ENCODE measurements at places on chromosomes 1 and 21. TPM values are rescaled to one million over a fixed set of nuclear protein-coding genes. Genes with fewer than 3 reads are reported as not detected.
A peak's percentile ranks its signal among the peaks of the same experiment; 100 is the strongest.

Gene PTAFR
- total RNA-seq = 2.5 TPM

Gene MAD2L2
- 17.5 TPM for total RNA-seq

DNA sequence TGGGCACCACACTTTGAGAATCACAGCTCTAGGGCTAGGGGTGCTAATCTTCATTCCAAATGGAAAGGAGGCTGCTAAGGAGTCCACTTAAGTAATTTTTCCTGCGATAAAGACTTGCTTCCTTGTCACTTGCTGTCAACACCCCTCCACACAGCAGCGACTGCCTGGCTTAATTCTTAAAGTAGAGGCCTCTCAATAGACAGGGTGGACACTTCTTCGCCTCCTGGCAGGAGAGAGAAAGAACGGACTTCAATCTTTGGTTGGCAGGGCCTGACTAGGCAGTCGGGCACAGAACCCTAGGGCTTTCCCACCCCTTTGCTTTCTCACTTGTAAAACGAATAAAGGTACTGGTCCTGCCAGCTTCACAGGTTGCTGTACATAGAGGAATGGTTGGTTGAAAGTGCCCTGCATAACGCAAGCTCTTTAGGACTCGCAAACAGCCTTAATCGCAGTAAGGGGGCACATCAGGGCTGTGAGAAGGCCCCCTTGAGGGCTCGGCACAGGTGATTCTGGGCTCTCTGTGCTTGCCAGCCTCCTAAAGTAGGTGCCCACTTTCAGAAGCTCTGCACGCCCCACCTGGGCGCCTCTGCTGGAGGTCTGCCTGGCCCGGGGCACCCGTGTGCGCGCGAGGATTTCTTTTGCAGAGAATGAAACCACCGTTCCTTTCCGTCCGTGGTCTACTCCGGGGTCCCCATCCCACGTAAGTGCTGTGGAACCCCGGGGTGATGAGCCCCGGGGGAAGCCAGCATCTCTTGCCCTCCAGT is 47.6 kb upstream of the CD34 start:
- peak overlapping the region; percentile 62 for H3K27ac ChIP-seq
- no peak for DNase-seq
- no peaks in the 10 kb centered on the region for H3K27me3 ChIP-seq
- H3K36me3 ChIP-seq = no peaks in the 10 kb centered on the region

- H3K4me1 ChIP-seq = no peaks in the 10 kb centered on the region
- DNase-seq = no peak
- H3K36me3 ChIP-seq = no peaks in the 10 kb centered on the region
Measured at GRCh38 chr1:71094913-71095312, 14.1 kb upstream of the ZRANB2 start.

- H3K27ac ChIP-seq = no peak within 1 kb of the TSS
- H3K4me3 ChIP-seq = peak within 1 kb of the TSS; percentile 63
- no peaks in the 10 kb centered on the region for H3K36me3 ChIP-seq
- peaks cover 9% of the 10 kb centered on the region for H3K27me3 ChIP-seq
- DNase-seq = no peak
Measured at GRCh38 chr1:31764312-31765040, at the start of gene ADGRB2. Gene ADGRB2, minus strand, starts transcription at chr1:31764340. Its CDS starts 7,119 bp downstream, at chr1:31757221.

DNA sequence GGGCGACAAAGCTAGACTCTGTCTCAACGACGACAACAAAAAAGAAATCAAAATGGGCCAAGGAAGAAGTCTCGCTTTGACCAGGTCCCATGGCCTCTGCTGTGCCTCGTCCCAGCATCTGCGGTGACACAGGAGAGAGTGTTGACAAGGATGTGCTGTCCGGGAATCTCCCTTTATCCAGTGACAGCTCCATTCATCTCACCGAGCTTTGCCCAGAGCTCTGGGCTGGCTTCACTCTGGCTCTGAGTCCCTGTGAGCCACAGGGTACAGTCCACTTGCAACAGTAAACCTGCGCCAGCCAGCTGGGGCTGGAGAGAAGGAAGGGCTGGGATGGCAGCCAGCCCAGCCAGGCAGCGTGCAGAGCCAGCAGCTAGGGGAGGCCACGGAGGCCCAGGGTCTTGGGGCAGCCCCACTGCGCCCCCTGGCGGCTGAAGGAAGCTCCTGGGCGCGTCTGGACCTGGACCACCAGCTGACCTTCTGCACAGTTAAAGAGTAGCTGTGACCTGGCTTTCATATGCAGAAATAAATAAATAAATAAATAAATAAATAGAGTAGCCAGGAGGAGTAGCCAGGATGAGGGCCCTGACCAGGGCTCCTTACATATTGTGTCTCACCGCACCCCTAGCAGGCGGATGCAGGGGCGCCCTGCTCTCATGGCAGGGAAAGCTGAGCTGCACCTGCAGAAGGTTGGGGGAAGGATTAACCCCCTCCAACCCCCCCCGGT is 29.7 kb downstream of the ENO1 start:
- H3K27me3 ChIP-seq = no peaks in the 10 kb centered on the region
- peak overlapping the region; percentile 83 for H3K27ac ChIP-seq
- H3K36me3 ChIP-seq = no peaks in the 10 kb centered on the region
- H3K4me3 ChIP-seq = no peak overlapping the region

DNA sequence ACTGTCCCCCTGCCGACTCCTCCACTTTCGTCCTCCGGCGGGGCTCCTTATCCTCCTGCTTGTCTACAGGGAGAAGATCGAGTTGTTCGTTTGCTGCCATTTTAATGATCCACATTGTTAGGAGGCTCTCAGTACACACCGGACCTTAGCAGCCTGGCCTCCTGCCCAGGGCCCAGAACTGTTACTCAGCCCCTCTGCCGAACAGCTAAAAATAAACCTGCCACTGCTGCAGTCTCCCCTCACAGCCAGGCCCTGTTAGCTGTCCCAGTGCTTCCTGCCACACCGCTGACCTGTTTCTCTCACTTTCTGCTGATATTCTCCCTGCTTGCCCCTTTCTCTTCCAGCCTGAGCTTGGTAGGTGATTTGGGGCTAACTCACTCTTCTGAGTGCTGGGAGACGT is 8.3 kb downstream of the MAPKAPK2 start:
- peaks cover 72% of the 10 kb centered on the region for H3K4me1 ChIP-seq
- no peaks in the 10 kb centered on the region for H3K27me3 ChIP-seq
- no peak overlapping the region for H3K4me3 ChIP-seq

DNA sequence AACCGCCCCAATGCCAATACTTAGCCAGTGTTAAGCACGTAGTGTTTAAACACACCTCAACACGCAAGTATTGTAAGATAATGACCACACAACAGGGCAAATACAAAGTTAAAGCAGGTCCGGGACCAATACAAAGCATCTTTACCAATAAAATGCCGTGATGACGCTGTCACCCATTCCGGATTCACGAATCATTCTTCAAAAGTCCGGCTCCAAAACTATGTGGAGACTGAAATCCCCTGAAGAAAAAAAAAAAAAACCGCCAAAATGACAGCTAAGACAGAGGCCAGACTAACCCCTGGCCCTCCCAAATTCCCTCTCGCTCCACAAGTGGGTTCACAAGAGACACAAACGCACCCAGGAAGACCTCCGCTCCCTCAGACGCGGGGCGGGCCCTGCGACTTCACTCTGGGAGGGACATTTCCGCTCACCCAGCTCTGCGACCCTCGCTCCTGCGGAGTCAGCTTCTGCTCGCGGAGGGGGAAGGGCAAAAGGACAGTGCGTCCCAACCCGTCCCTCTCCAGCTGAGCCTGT is 625 bp upstream of the DARS2 start:
- peak overlapping the region; percentile 78 for H3K27ac ChIP-seq
- peaks cover 16% of the 10 kb centered on the region for H3K4me1 ChIP-seq
- no peaks in the 10 kb centered on the region for H3K27me3 ChIP-seq
- peak overlapping the region; percentile 98 for H3K4me3 ChIP-seq
- DNase-seq = no peak
- H3K36me3 ChIP-seq = no peaks in the 10 kb centered on the region

DNA sequence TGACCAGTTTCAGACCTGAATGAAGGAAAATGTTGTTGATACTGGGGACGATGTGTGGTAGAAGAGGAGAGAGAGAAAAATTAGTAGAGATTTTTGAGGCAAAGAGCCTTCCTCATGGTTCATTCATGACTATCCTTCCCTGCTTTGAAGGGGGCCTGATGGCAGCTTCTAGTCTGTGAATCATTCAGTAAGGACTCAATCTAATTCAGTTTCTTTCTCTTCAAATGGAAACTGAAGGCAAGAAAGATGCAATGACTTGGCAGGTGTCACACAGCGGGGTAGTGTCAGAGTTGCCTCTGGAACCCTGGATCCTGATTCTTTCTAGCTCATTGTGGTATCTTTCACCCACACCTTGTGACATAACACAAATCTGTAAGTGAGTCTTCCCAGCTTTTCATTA is 14.9 kb upstream of the CD5L start:
- no peak for DNase-seq
- no peaks in the 10 kb centered on the region for H3K36me3 ChIP-seq
- H3K27ac ChIP-seq = no peak overlapping the region
- H3K4me3 ChIP-seq = no peak overlapping the region
- H3K4me1 ChIP-seq = no peaks in the 10 kb centered on the region

GRCh38 chr1:74474585-74474984 is 37.8 kb downstream of the LRRC53 start:
- H3K4me3 ChIP-seq = no peak overlapping the region
- no peak overlapping the region for H3K27ac ChIP-seq
- H3K36me3 ChIP-seq = no peaks in the 10 kb centered on the region

DNA sequence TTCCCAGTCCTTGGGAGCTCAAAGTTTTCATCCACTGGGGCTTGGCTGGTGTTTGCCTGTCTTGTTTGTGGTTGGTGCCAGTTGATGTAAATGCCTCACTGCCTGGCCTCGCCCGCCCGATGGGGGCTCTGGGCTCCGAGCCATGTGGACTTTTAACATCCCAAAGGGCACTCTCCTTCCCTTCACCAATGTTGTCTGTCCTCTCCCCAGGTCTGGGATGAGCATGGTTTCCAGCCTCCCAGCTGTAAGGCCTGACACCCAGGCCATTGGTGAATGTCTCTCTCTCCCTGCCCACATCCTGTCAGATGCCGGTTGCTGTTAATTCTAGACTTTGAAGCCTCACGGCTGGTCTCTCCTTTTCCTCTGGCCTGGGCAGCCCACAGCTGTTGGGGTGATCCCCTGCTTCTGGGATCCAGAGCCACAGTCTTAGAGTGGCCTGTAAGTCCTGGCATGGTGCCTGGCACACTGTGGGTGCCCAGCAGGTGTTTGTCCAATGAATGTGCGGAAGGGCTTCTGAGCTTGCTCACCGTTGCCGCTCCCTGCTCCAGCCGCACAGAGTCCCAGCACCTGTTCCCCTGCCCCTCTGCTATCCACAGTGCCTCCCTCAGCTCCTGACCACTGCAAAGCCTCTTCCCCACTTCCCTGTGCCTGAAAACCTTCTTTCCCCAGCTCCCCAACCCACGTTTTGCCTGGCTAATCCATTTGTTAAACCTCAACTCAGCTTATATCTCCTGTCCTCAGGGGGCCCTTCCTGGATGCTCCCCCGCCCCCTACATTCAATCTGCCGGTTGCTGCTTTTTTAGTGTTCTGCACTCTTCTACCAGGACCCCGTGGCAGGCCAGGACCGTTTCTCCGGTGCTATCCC is 3.3 kb upstream of the C1orf174 start:
- no peaks in the 10 kb centered on the region for H3K36me3 ChIP-seq
- no peaks in the 10 kb centered on the region for H3K27me3 ChIP-seq
- DNase-seq = no peak
- H3K4me1 ChIP-seq = peaks cover 35% of the 10 kb centered on the region
- H3K4me3 ChIP-seq = no peak overlapping the region

- no peaks in the 10 kb centered on the region for H3K36me3 ChIP-seq
- no peak overlapping the region for H3K4me3 ChIP-seq
- H3K27ac ChIP-seq = no peak overlapping the region
- no peak for DNase-seq
Measured at GRCh38 chr21:29504751-29505321, 206.1 kb downstream of the BACH1 start.

GRCh38 chr1:183267646-183268431 is 81.8 kb downstream of the LAMC2 start:
- H3K27ac ChIP-seq = no peak overlapping the region
- no peak overlapping the region for H3K4me3 ChIP-seq
- H3K4me1 ChIP-seq = no peaks in the 10 kb centered on the region
- no peak for DNase-seq

GRCh38 chr1:119004129-119004527 is 16.0 kb upstream of the TBX15 start:
- no peaks in the 10 kb centered on the region for H3K36me3 ChIP-seq
- H3K27me3 ChIP-seq = peaks cover 29% of the 10 kb centered on the region
- no peak overlapping the region for H3K27ac ChIP-seq
- peaks cover 10% of the 10 kb centered on the region for H3K4me1 ChIP-seq
- no peak overlapping the region for H3K4me3 ChIP-seq

- peaks cover 3% of the 10 kb centered on the region for H3K4me1 ChIP-seq
- no peak overlapping the region for H3K4me3 ChIP-seq
- H3K27ac ChIP-seq = no peak overlapping the region
- no peaks in the 10 kb centered on the region for H3K27me3 ChIP-seq
Measured at GRCh38 chr1:186050360-186050759, 316.2 kb downstream of the HMCN1 start.

DNA sequence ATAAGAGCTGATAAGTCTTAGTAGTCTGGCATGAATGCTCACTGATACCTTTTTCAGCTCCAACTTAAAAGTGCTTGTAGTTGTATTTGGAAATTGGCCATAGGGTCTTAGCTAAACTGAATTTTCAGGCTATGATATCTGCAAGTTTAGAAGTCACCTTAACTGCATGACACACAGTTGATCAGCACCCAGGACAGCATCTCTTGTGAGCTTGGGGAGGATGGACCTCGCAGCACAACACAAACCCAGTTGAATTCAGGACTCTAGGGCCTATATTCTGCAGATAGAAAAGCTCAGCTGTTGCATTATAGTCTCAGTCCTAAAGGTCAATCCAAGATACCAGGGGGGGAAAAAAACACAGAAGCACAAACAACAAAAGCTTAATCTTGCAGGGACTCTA is 394.3 kb downstream of the KCNH1 start:
- no peak for DNase-seq
- H3K36me3 ChIP-seq = no peaks in the 10 kb centered on the region
- H3K4me1 ChIP-seq = no peaks in the 10 kb centered on the region
- no peak overlapping the region for H3K4me3 ChIP-seq

DNA sequence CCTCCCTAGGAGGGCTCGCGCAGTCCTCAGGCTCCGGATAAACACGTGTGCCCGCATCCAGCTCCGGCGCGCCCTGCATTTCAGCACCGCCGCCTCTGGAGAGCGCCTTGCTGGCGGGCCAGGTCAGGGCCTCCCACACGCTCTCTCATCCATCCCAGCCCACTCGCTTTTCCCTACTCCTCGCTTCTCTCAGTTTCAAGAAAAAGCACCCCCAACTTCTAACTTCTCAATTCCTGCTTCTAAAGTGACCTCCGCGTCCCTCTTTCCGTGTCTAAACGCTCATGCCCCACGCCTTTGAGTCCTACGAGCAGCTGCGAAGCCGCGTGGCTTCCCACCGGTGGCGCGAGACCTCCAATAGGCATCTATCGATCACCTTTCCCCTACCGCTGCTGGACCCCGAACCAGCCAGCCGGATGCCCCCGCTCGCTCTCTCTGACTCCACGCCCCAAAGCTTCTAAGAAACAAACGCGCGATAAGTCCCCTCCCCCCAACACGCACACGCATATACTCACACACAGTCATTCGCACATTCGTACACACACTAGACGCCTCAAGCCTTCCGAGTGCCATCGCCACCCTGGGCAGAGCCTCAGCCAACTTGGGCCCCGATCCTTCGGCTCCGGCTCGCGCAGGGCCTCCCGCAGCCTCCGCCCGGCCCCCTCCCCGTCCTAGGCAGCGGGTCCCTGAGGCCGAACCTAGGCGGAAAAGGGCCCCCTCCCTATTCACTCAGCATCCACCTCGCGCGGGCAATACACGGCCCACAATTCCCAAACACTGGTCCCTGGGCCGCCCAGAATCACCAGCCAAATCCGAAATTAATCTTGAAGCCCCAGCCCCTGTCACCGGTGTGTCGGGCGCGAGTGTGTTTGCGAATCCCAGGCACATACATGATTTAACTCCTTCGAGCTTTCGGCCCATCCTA is 1.1 kb downstream of the NMNAT2 start:
- DNase-seq = peak; percentile 70
- peaks cover 9% of the 10 kb centered on the region for H3K4me1 ChIP-seq
- H3K36me3 ChIP-seq = no peaks in the 10 kb centered on the region
- no peak overlapping the region for H3K4me3 ChIP-seq
